CD8-positive, alpha-beta T cell (primary cell): ENCODE measurements at places on chromosomes 7 and 10.

GRCh38 chr7:42017349-42017986 lies 219.5 kb downstream of the GLI3 start:
- no peak for DNase-seq

GRCh38 chr7:157474685-157475084 lies 137.9 kb downstream of the DNAJB6 start:
- DNase-seq: peak; percentile 31

DNA sequence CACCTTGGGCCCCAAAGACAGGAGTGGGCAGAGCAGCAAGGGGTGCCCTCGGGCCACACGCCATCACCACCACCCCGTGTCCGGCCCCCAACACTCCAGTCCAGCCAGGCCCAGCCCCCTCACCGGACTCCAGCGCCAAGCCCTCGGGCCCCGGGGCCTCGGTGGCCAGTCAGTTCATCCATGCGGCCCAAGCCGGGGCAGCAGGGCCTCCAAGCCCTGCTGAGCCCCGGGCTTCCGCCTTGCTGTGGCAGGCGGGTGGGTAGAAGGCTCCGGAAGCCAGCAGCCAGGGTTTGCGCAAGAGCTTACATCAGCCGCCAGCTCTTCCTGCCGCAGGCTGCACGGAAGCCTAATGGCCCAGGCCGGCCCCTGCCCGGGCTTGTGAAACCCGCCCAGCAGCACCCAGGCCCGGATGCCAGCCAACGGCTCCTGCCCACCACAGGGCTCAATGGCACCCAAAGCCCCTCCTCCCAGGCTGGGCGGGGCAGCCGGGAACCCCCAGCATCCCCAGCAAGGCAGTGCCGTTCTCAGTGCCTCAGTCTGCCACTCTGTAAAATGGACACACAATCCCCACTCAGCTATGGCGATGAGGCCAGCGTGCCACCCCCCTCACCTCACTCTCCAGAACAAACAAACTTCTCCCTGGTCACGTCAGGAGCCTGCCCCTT lies 26.5 kb downstream of the TNRC18 start:
- peak; percentile 90 for DNase-seq

- no peak for DNase-seq
Observed at GRCh38 chr7:82696631-82697030, 253.1 kb upstream of the CACNA2D1 start.

- DNase-seq: no peak
Observed at GRCh38 chr7:87210506-87210905, 9.0 kb downstream of the TMEM243 start.

DNA sequence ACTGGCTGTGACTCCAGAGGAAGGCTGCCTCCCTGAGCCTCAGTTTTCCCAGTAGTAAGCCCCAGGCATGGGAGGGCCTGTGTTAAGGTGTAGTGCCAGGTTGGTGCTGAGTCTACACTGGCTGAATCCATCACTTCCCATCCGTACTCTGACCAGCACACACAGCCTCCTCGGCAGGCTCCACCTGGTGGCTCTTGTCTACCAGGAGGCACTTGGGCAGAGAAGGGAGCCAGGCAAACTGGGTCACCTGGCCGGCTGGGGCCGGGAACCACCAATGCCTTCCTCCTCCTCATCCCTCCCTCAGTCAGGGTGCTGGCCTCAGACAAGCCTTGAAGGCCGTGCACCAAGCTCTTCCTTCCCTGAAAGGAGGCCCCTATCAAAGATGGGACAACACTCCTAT lies 75.7 kb downstream of the CHST15 start:
- no peak for DNase-seq

GRCh38 chr7:92982928-92983327 lies 134.9 kb downstream of the SAMD9 start:
- DNase-seq: no peak

DNA sequence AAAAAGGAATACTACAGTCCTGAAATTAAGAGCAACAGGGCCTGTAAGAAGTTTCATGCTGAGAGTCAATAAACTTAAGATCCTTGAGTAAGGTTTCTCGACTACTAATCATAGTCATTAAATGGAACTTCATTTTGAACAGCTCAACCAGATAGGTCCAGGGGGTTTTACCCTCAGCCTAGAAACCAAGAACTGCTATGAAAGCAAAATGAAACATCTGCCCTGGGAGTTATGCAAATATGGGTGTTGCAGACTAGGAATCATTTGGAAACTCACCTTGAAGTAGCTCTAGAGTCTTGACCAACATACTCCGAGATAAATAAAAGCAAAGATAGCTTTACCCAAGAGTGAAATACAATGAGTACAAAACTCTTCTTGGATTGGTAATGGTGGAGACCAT lies 128.0 kb downstream of the HGF start:
- DNase-seq: no peak

- peak; percentile 28 for DNase-seq
Observed at GRCh38 chr10:7471720-7472367, 61.0 kb upstream of the SFMBT2 start.

DNA sequence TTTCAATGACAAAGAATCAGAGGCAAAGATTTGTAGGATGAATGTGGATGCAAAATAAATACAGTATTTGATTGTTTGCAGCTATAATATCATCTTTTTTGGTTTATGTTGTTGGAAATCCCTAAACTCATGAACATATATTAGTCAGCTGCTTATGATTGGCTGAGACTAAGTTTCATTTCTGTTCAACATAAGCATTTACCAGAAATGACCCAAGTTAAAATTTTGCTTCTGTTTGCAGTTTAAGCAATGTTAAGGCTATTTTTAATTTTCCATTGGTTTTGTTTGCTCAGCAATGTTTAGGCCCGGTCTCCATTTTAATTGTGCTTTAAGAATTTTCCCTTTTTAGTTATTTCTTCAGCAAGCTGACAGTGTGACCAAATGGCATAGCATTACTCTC lies 22.0 kb downstream of the GIMAP6 start:
- DNase-seq: no peak

GRCh38 chr10:63491588-63492316 lies 26.0 kb upstream of the JMJD1C start:
- no peak for DNase-seq
